ENCODE measurements at places on chromosomes 6 and 20.
A peak's percentile ranks its signal among the peaks of the same experiment; 100 is the strongest.

GRCh38 chr6:139608466-139609261, 234.2 kb upstream of the CITED2 start:
- peak; percentile 60 for DNase-seq

- DNase-seq, result peak; percentile 34
Measured at GRCh38 chr6:125940247-125941041, 16.1 kb upstream of the HINT3 start.

DNA sequence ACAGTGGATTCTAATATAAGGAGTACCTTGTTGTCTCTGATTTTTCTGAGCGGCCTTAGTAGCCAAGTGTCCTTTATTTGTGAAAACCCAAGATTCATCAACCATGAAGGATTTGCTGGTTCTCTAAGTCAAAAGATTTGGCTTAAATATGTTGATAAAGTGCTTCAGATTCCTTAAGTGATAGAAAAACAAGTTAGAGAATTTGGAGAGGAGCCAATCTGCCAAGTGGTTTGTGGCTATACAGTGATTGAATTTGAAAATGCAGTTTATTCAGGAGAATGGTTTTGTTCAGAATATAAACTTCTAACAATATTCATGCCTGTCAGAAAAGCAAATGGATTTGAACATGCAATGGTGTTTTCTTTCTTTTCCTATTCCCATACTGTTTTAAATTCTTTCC, 54.8 kb downstream of the CAP2 start:
- peak; percentile 55 for DNase-seq

DNA sequence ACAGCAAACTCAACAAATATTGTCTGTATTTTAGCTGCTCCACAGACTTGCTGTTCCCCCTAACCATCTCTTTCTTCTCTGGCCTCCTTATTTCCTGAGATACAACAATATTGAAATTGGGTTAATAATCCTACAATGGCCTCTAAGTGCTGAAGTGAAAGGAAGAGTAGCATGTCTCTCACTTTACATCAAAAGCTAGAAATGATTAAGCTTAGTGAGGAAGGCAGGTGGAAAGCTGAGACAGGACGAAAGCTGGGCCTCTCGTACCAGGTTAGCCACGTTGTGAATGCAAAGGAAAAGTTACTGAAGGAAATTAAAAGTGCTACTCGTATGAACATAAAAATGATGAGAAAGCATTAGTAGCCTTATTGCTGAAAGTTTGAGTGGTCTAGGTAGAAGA, 63.8 kb downstream of the ELOVL5 start:
- DNase-seq, result no peak

- no peak for DNase-seq
Measured at GRCh38 chr6:157322792-157323254, 496 bp downstream of the TMEM242 start.

GRCh38 chr6:166849749-166850183, 106.6 kb downstream of the RNASET2 start:
- peak; percentile 4 for DNase-seq

GRCh38 chr20:54255157-54255556, 47.3 kb downstream of the PFDN4 start:
- DNase-seq, result peak; percentile 83

DNA sequence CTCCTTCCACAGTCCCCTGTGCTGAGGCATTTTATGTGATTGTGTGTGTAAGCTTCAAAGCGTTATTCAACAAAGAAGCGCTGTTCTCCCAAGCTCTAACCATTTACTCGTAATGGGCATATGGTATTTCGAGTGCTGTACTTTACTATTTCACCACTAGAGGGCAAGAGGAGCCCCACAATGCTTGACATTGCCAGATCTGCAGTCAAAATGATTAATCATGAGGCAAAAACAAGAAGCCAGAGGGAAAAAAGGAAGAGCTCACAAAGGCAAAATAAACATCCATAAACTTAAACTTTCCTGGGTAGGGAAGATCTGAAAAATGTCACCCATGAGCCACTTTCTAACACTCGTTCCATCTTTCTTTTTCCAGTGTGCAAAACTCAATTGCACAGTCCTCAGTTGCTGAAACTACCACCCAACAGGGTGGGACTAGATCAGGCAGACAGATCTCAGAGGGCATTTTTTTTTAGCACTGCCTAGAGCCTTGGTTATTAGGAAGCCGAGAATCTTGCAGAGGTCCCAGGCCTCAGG, 215.0 kb upstream of the PLCB4 start:
- DNase-seq, result peak; percentile 76

DNA sequence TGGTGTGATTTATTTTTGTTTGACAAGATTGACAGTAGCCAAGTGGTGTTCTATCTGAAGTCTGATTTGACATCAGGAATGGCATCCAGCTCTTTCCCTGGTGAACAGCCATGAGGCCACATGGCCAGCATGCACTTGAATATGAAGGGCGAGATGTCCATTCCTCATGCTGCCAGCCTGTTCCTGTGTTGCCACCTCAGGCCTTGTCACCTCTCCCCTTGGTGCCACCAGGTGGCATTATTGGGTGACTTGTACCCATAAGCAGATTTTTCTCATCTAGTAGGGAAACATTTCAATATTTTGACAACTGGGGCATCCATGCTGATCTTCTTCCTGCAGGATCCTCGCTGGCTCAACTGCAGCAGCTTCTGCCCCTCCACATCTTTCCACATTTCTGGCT, 199.1 kb downstream of the ERMARD start:
- no peak for DNase-seq

- no peak for DNase-seq
Measured at GRCh38 chr6:136822046-136822375, 381 bp upstream of the PEX7 start.

All from fibroblast of skin of right biceps (primary cell).